Activated T-cell treated with anti-CD3 and anti-CD28 coated beads, Interleukin-2, amount 50 U/mL, for 48 hours (primary cell): ENCODE measurements at places on chromosomes 3 and 15.
A peak's percentile ranks its signal among the peaks of the same experiment; 100 is the strongest.

- DNase-seq = no peak
These were observed 1.1 kb upstream of the GABRB3 start for GRCh38 chr15:26773917-26774316.

DNA sequence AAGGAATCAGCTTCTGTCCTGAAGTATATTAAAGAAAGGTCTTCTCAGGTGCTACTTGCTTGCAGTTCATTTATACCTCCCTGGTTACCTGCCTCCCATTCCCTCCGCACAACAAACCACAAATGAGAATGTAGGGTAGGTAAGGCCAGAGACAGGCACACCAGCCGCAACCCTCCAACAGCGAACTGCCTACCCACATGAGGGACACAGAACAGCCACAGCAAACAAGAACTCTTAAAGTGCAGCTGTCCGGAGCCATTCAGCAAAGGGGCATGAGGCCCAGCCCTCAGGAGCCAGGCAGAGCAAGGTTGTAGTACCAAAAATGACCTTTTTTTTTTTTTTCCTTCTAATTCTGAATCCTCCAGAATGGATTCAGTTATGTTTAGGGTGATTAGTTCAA is 52.4 kb downstream of the SPSB4 start:
- no peak for DNase-seq

DNA sequence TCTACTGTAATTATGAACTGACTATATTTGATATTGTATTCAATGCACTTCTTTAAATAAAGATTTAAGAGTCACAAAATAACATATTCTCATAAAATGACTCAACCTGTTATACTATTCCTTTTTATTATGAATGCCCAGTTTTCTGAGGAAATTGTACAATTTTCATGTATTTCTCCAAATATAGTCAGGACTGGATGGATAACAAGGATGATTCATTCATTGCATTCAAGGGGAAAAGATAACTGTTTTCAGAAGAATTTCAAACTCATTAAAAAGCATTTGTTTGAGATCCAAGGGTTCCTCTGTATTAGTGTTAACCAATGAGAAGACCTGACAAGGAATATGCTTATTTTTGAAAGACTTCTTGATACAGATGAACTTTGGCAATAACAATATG is 163.7 kb downstream of the MEIS2 start:
- DNase-seq = no peak

- DNase-seq = no peak
These were observed 23.0 kb downstream of the CPN2 start for GRCh38 chr3:194328053-194328657.

- no peak for DNase-seq
These were observed 16.5 kb downstream of the ANXA2 start for GRCh38 chr15:60381148-60381788.

DNA sequence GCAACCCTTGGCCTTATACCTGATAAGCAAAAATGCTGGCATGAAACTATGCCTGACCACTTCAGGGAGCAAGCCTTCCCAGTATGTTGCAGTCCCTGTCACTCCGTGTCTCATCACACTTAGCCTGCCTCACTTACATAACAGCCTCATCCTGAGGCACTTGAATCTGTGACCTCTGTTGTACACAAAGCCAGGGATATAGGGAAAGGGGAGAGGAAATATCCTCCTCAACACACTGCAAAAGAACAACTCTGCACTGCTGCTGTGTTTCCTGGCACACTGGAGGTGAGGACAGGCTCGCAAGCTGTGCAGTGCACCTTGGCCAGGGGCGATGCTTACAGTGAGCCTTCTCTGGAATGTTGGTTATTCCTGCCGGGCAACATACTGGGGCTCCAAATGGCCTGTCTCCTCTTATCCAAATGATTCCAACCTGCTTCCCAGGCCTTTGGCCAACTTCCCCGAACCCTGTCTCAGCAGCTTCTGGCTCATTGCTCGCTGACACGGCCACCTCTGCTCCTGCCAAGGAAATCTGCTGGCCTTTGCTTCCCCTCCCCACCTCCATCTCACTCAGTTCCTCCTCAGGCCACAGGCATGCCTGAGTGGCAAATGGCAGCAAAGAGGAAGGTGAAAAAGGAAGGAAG is 109.2 kb downstream of the CD47 start:
- no peak for DNase-seq

DNA sequence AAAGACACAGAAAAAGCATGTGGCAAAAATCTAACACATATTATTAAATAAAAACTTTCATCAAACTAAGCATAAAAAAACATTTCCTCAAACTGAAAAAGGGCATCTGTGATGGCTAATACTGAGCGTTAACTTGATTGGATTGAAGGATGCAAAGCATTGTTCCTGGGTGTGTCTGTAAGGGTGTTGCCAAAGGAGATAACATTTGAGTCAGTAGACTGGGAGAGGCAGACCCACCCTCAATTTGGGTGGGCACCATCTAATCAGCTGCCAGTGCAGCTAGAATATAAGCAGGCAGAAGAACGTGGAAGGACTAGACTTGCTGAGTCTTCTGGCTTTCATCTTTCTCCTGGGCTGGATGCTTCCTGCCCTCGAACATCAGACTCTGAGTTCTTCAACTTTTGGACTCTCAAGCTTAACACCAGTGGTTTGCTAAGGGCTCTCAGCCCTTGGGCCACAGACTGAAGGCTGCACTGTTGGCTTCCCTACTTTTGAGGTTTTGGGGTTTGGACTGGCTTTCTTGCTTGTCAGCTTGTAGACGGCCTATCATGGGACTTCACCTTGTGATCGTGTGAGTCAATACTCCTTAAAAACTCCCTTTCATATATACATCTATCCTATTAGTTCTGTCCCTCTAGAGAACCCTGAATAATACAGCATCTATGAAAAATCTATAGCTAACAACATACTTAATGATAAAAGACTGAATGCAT is 45.4 kb downstream of the DAZL start:
- DNase-seq = no peak

GRCh38 chr3:140461250-140461649 is 216.6 kb upstream of the TRIM42 start:
- DNase-seq = no peak

GRCh38 chr3:54847361-54847760 is 80.5 kb downstream of the LRTM1 start:
- DNase-seq = no peak

GRCh38 chr3:114624047-114624445 is 330.2 kb downstream of the TIGIT start:
- DNase-seq = no peak

DNA sequence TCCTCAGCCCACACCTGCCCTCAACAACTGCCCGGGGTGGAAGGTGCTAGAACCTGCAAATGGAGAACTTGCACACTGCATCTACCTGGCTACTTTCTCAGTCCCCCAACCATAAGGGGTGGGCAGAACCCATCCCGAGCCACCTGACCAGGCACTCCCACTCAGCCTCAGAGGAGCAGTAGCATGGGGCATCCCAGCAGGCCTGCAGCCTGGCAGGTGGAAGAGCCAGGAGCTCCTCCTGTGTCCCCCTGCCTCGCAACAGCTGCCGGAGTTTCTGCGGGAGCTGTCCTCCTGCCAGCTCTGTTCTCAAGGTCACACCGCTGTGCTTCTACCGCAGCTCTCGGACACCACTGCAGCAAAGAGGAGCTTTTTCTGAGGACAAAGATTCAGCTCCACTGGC is 27.5 kb downstream of the RAB6B start:
- DNase-seq = no peak

DNA sequence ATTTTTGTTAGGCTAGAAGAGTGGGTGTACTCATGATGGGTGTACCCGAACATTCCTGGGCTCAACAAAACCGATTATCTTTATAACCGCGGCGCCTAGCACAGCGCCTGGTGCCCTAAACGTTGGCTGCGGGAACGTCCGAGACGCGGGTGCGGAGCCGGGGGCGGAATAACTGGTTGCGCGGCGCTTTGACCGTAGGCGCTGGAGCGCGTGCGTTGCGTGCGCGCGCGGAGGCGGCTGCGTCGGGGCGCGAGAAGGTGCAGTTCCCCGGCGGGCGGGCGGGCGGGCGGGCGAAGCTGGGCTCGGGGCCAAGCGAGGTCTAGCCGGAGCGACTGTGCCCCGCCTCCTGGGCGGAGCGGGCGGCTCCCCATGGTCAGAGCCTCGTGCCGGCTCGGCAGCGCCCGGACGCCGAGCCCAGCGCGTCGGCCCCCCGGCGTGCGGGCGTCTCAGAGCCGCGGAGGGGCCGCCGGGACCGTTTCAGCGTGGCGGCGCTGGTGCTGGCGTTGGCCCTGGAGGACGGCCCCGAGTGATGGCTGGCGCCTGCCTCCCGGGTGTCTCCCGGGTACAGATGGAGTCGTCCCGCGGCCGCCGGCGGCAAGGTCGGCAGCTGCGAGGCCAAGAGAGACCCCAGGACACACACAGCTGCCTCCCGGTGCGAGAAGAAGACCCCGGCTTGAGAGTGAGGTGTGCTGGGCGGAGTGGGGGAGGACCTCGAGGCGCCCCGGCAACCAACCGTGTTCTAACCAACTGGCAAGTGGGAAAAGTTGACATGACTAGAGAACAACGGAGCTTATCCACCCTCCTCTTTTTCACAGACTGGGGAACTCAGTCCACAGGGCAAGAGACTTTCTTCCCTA is at the start of gene PLAAT1:
Gene PLAAT1, plus strand, starts transcription at position 373 of the 857 bp plus-strand sequence. CDS start 14,429 bp downstream, outside the sequence.
- DNase-seq = peak; percentile 25

DNA sequence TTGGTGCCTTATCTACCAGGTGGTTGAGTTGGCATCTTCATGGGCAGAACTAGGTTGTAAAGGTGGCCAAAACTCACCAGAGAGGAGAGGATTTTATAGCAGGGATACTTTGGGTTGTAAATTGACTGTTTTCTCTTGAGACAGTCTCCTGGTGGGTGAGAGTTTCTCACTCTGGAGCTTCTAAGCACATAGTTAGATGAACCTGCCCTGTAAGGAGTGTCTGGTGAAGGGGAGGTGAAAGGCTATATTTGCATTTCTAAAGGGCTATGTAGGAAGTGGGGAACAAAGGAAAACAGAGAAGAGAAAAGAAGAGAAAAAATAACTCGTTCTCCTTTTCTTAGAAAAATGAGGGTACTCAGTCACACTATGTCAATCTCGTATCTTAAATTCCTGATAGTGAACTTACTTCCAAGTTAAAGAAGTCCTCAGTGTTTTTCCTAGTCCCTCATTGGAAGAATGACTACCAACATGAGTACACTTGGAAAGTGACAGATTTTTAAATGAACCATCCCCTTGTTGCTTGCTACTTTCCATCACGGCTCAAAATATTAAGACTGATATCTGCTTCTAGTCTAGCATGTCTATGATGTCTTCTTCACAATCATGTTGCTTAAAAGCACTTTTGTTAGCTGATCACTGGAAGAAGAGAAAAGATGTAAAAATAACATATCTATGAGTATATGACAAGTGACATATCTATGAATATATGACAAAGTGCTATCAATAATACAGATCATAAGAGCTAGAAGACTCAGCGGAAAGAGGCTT is 113.8 kb upstream of the P2RY1 start:
- DNase-seq = no peak

- DNase-seq = no peak
These were observed 26.1 kb upstream of the FGD5 start for GRCh38 chr3:14792691-14793121.

- no peak for DNase-seq
These were observed 458.0 kb downstream of the ZNF385D start for GRCh38 chr3:21292971-21293370.

- peak; percentile 7 for DNase-seq
These were observed 154.6 kb downstream of the EEFSEC start for GRCh38 chr3:128307781-128308469.

DNA sequence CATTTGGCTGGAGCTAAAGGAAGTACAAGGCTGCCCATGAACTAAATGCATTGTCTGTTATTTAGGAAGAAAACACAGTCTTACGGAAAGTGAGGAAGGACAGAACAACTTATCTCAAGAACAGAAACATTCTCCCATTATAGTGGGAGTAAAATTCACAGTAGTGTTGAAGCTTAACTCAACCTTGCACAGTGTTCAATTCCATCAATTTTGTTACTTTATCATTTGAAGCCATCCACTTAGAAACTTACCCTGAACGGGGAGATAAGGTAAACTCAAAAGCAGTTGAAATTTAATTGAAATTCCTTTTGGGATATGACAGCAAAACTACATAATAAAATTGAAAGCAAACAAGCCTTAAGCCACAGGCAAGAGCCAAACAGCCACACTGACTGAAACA is 186.9 kb downstream of the PCCB start:
- no peak for DNase-seq

DNA sequence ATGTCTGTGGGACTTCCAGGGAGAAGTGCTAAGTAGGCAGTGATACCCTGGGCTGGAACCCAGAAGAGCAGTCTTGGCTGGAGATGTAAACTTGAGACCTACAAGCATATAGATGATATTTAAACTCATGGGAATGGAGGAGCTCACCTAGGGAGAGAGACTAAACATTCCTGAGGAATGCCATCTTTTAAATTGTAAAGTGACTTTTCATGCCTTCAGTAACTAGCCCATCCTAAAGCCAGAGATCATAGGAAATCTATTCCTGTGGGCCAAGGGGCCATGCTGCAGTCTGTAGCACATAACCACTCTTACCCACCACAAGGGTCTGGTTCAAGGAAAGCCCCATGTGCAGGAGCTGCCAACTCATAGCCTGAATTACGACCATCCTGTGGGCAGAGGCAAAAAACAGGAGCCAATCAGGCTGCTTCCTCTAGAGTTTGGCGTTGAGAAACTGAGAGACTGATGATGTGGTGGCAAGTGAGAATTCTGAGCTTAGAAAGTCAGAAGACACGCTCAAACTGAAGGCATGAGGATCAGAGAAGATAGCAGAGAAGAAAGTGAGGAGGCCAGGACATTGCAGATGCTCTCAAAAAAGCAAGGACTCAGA is 37.5 kb downstream of the CTDSPL start:
- no peak for DNase-seq

DNA sequence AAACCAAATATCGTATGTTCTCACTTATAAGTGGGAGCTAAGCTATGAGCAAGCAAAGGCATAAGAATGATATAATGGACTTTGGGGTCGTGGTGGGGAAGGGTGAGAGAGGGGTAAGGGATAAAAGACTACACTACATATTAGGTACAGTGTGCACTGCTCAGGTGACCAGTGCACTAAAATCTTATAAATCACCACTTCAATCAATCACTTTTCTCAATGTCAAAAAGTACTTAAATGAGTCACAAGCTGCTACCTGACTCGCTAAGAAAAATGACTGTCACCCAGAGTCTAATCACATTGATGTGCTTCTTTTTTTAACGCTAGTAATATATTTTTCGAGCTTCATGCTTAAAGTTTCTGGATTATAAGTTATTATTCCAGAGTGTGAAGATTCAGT is 95.5 kb downstream of the CBLB start:
- no peak for DNase-seq
